ENCODE measurements at places on chromosomes 3 and 15.

- DNase-seq = no peak
These were observed 124.4 kb downstream of the ANO10 start for GRCh38 chr3:43497422-43497821.

GRCh38 chr3:117586161-117586560 is 876.6 kb downstream of the TUSC7 start:
- no peak for DNase-seq

GRCh38 chr3:167520266-167521005 is 46.6 kb upstream of the SERPINI2 start:
- no peak for DNase-seq

GRCh38 chr3:127959041-127959440 is 44.0 kb downstream of the KBTBD12 start:
- DNase-seq = no peak

- no peak for DNase-seq
These were observed 37.7 kb upstream of the SAMMSON start for GRCh38 chr3:69961706-69962439.

- DNase-seq = no peak
These were observed 15.2 kb upstream of the MME start for GRCh38 chr3:155064920-155065319.

DNA sequence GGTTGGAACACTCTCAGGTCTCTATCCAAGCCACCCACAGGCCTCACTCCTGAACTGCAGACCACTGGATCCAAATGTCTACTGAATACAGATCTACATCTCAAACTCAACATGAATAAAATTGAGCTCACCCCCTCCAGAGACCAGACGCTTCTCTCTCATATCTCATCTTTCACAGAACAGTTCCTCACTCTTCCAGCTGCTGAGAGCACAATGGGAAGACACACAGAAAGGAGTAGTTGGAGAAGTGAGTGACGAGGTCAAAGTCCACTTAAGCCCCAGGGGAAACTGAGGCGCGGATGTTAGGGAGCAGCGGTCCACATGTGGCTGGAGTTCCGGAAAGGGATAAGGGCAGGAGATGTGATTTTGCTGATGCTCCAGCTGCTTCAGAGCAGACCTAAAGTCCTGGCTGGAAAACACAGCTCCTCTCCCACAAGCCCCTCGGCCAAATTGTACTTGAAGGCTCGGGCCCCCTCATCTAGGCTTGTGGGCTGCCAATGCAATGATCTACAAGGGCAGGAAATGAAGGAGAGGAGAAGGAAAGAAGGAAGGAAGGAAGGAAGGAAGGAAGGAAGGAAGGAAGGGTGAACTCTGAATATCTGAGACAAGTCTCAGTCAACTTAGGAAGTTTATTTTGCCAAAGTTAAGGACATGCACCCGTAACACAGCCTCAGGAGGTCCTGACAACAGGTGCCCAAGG is 211.2 kb upstream of the TLE3 start:
- no peak for DNase-seq

DNA sequence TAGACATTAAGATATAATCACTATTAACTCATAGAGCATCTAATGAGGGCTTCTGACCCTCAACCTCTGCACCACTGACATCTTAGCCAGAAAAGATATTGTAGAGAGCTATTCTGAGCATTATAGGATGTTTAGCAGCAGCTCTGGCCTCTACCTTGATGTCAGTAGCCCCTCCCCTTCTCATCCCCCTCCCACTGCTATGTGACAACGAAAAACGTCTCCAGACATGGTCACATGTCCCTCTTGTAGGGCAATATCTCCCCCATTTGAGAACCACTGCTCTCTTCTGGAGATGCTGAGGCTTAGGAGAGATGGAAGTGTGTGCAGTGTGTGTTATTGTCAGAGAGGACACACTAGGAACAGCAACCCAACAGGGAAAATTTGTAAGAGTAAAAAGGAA is 242.3 kb downstream of the FEZF2 start:
- no peak for DNase-seq

DNA sequence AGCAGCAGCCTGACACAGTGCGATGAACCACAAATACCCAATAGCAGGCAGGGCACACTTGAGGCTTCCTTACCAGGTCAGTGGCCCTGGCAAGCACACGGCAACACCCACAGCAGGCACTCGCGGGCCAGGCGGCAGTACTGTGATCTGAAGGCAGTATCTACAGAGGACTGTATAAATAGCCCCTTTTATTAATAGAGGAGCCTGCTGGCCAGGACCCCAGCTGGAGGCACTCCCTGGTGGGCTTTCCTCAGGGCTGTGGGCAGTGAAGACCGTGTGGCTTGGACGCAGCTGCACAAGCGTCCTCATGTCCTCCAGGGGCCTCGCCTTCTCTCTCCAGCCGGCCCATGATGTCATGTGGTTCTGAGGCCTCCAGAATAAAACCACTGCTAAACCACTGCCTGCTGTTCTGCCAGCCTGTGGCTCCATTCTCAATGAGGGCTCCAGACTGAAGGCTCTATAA is 44.1 kb downstream of the LRIG1 start:
- peak; percentile 9 for DNase-seq

GRCh38 chr15:65887565-65887964 is 18.3 kb downstream of the RAB11A start:
- DNase-seq = no peak

- no peak for DNase-seq
These were observed 63.9 kb downstream of the FBLN2 start for GRCh38 chr3:13612829-13613228.

GRCh38 chr3:77028005-77028404 is 11.9 kb upstream of the ROBO2 start:
- no peak for DNase-seq

GRCh38 chr3:133955892-133956291 is 60.2 kb upstream of the RAB6B start:
- DNase-seq = no peak

GRCh38 chr3:9782770-9783169 is 9.5 kb downstream of the TADA3 start:
- no peak for DNase-seq

GRCh38 chr3:42263354-42264346 is 2.3 kb downstream of the CCK start:
- DNase-seq = no peak

DNA sequence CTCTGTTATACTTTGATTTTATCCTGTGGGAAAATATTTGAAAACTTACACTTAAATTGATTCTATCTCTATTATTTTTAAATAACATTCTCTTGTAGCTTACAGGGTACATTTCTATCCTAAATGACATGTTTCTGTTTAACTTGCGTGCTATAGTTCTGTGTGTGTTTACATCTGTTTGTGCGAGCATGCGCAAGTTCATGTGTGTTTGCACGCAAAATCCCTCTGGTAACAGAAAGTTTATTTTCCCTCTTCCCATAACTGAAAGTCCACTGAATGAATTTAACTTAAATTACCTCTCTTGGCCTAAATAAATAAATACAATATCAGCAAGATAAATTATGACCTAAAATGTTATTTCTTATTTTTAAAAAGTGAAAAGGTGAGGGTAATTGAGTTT is 117.3 kb upstream of the NEO1 start:
- DNase-seq = no peak

GRCh38 chr3:20326541-20326940 is 140.5 kb upstream of the SGO1 start:
- DNase-seq = no peak

DNA sequence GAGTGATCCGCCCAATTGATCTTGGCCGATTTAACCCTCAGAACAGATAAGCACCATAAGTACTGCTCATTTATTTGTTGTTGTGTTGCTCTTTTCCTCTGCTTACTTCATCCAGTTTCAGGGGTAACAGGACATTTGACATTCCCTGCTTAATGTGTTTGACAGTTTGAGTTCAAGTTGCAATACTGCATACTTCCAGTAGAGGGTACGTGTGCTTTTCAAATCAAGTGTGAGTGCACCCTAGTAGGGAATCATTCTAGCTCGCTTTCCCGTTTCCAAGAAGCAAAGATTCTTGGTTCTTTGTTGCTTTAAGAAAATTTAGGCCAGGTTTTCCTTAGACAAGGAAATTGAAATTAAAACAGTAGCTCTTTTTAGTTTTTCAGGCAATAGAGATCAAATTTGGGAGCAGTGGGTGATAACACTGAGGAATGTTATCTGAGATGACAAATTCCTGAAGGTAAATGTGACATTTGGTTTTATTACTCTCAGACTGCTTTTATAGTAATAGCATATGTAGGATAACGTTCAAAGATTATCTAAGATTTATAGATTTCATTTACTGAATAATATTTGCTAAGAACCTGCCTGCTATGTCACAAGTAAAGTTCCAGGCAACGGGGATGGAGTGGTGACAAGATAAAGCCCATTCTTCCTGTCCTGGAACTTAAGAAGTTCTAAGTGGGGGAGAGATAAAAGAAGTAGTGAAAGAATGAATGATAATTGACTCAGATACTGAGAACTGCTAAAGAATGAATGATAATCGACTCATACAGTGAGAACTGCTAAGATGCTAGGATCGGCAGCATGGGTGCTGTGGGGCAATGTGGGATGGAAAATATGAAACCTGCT is 73.3 kb downstream of the SYNPR start:
- no peak for DNase-seq

- DNase-seq = no peak
These were observed 239.9 kb upstream of the TBC1D5 start for GRCh38 chr3:17982211-17982880.
